Head of caudate nucleus (tissue), 42 donors: ENCODE measurements at places on chromosomes 16 and 17.

GRCh38 chr16:8961811-8962390 lies 1.8 kb downstream of the USP7 start:
- no peak for DNase-seq

- peak; percentile 59 for DNase-seq
These were observed 919 bp downstream of the N4BP1 start for GRCh38 chr16:48608871-48609651.

DNA sequence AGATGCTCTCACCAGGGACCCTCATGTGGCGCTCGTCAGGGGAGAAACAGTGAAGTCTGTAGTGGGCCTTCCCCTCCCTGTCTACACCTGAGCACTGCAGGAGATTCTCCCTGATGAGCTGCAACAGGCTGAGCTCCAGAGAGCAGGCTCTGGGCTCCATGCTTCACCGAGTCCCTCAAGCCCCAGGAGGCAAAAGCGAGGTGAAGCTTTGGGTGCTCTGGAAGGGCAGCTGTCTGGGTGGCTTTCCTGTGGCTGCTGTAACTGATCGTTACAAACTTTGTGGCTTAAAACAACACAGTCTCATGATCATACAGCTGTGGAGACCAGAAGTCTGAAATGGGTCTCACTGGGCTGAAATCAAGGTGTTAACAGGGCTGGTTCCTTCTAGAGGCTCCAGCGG lies 12.1 kb upstream of the CD300LD start:
- DNase-seq = no peak

- DNase-seq = no peak
These were observed 5.1 kb downstream of the SNRNP25 start for GRCh38 chr16:58491-59439.

DNA sequence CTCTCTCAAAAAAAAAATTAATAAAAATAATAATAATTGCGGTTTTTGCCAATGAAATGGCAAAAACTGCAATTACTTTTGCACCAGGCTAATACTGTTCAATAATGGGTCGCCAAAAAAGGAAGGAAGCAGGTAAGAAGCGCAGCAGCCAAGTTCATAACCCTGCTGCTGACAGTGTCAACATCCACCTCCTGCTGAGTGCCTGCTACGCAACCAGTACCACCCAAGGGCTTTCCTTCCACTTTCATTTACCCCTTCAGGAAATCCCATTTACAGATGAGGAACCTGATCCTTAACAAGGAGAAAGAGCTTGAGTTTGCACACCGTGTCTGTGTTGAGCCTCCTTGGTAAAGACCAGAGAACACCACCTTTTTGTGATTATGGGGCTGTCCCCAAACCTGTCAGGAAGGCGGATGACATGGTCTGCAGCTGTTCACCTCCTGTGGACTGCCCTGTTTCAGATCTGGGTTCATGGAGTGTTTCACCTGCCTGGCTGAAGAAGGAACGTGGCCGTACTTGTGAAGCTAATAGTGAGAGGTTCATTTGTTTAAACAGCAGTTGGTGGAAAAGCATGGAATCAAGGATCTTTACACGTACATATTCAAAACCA lies 378.0 kb downstream of the SLC39A11 start:
- no peak for DNase-seq

DNA sequence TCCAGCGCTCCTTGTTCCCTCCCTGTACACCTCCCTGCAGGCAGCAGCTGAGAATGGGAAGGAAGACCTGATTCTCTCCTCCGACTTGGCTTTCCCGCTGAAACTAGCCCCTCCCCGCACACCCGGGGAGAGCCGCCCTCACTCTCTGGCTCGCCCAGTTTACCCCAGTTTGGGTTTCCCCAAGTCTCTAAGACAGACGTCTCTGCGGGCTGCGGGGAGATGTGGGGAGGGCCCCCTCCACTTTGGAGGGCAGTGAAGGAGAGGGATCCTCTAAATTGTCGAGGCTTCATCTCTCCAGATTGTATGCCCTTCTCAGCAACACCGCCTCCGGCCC lies 797 bp downstream of the GRB7 start:
- no peak for DNase-seq

DNA sequence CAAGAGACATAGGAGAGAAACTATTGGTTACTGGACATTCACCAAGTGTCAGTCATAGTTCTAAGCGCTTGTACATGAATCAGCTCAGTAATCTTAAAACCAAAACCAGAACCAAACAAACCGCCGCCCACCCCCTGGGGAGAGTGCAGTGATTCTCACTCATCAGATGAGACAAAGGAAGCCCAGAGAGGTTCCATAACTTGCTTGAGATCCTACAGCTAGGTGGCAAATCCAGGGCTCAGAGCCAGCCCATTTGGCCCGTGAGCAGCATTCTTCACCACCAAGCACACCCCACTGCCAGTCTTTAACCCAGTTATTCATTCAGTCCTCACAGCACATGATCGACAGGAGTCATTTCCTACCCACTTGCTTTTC lies 37.2 kb upstream of the RGS9 start:
- DNase-seq = peak; percentile 15

DNA sequence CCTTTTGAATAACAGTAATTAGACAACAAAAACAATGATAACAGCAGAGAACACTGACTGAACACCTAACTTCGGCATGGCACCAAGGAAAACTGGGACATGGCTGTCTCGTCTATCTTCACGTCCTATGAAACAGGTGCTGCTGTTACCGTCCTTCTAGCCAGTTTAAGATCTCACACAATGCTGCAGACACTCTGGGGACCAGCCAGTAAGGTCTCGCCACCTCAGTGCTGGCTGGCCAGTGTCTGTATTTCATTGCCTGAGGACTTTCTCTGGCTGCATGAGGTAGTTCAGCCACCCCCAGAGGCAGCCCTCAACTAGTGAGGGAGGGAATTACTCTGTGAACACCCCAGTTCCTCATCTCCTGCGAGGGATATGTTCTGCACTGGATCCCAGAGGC lies 57.6 kb downstream of the AMFR start:
- DNase-seq = no peak

- DNase-seq = no peak
These were observed 30.8 kb downstream of the USP43 start for GRCh38 chr17:9676084-9676483.

DNA sequence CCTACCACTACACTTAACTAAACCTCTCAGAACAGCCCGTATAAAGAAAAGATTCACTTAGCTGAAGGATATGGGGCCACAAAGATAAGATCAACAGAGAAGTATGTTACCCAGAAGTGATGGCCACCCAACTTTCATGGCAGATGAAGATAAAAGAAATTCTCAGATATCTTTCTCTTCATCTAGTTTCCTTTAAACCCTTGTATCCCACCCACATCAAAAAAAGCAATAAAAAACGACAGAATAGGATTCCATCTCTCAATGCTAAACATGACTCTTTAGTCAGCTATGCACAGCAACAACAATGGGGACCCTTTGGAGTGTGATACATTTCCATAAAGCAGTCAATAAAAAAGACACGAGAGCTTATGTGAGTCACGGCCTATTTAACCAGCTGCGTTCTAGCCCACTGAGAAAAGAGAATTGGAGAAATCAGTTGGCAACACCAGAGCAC lies 86.6 kb downstream of the SNX11 start:
- no peak for DNase-seq
